ENCODE measurements at places on chromosomes 2 and 18.

DNA sequence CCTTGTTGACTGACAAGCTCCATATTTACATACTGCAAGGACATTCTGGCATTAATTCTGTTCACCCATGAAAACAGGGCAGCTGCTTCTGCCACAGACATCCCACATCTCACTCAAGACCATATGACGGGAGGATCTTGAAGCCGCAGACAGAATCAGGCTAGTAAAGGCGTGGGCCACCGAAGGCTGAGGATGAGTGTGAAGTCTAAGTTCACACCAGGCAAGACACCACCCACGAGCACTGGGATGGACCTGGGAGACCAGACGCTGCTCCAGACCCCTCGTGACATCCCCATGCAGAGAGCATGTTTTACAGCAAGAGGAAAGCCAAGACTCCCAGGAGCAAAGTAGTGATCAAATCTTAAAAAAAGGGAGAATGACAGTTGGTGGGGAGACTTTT, 3.2 kb downstream of the FHL2 start:
- DNase-seq: no peak

GRCh38 chr2:65357095-65357958, 75.1 kb downstream of the SPRED2 start:
- DNase-seq: no peak

- DNase-seq: no peak
These were observed 39.2 kb downstream of the GREB1 start for GRCh38 chr2:11572996-11573395.

DNA sequence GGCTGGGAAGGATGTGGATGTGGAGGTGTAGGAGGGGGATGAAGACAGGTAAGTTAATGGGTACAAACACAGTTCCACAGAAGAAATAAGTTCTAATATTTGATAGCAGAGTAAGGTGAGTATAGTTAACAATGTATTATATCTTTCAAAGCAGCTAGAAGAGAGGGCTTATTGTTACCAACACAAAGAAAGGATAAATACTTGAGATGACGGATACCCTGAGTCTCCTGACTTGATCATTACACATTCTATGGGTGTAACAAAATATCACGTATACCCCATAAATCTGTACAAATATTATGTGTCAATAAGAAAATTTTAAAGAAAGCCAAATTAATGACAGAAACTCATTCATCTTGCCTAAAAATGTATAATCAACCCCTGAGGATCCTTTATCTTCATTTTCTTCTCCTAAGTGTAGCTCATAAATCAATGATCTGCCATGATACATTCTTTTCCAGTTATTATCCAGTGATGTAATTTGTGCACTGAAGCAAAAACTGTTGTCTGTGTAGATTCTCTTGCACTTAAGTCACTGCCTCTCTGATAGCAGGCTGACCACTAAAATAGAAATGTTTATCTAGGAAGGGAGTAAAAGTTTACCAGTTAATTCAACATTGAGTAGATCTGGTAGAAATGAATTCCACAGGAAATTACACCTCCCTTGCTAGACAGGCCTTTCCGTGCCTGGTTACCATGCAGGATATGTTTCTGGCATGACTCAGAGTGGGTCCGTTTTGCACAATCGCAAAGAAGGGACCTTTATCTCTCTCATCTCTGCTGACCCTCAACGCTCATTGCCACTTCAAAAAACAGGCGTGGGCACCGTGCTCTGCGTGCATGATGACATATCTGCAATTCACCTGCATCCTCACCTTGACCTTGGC, 249.7 kb upstream of the NCKAP5 start:
- DNase-seq: peak; percentile 100

- peak; percentile 87 for DNase-seq
These were observed 48.4 kb downstream of the NPPC start for GRCh38 chr2:231877533-231878456.

GRCh38 chr2:116820986-116821385, 993.5 kb upstream of the DDX18 start:
- DNase-seq: no peak

DNA sequence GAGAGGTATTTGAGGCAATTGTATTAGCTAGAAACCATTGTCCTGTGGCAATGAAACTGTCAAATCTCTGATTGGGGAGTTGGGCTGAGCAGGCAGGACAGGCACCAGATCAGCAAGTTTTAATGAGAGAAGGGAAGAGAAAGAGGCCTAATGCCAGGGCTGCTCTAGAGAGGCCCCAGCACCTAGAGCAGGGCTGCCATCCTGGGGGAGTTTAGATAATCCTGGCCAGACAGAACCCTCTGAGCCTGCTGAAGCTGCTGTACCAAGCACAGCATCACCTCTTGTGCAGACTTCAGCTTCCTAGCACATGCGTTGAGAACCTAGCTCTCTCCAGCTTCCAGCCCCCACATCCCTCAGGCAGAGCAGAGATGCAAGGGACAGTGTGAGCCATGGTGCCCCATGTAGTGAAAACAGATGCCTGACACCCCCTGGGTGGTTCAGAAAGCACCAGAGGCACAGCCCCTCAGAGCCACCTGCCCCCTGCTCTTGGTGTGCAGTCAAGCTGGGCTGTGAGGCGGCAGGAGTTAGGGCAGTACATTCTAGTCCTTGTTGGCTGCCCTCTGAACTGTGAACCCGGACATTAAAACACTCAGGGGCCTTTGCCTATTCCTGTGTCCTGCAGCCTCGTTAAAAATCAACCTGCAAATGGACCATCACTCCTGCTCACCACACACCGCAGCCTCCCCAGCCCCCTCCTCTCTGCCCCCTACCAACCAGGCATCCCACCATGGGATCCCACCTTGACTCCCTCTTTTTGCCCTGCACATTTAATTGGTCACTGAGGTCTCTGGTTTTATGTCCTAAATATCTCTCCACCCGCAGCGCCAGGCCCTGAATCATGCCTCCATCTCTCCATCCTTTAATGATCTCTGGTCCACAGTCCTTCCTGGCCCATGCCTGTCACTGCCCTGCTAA, 52.7 kb downstream of the ADD2 start:
- no peak for DNase-seq

- no peak for DNase-seq
These were observed 377.4 kb upstream of the DSEL start for GRCh38 chr18:67893916-67894315.

DNA sequence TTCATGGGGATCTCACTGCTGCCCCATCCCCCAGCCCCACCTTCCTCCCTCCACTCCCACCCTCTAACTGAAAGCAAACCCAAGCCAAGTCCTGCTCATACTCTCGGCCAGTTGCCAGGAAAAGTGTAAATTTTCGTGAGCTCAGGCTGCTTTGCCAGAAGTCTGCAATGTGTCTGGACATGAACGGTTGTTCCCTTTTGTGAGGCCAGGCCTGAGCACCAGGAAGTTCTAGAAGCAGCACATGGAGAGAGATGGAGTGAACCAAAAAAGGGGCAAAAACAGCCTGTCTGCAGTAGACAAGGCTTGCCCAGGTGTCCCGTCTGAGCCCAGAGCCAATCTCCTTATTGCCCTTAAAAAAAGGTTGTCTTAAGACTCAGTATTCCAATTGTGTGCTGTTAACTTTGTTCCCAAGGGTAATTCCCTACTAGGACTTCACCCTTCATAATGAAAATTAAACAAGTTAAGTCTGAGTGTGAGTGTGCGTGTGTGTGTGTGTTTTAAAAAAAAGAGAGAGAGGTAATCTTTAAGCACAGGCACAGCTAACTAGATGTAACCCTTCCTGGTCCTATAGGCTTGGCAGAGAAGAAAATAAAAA, 247.1 kb downstream of the BCL11A start:
- no peak for DNase-seq

GRCh38 chr2:98474979-98475632, 30.4 kb downstream of the INPP4A start:
- DNase-seq: no peak

- DNase-seq: no peak
These were observed 57.8 kb upstream of the LMAN1 start for GRCh38 chr18:59416818-59417217.

DNA sequence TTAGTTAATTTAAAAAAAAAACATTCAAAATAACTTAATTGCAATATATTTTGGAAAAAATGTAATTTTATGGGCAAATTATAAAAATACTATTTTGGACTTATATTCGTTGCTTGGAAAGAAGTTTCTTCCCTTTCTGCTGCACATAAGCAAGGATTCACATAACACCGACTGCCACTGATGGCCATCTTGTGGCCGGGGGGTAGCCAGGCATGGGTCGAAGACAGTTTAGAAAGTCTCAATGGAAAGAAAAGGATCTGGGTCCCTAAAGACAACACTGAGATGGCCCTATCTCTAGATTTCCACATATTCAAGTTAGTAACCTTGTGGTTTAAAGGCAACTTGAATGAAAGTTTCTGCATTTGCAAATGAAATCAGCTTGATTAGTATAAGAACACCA, 318.6 kb downstream of the AKAIN1 start:
- DNase-seq: no peak

DNA sequence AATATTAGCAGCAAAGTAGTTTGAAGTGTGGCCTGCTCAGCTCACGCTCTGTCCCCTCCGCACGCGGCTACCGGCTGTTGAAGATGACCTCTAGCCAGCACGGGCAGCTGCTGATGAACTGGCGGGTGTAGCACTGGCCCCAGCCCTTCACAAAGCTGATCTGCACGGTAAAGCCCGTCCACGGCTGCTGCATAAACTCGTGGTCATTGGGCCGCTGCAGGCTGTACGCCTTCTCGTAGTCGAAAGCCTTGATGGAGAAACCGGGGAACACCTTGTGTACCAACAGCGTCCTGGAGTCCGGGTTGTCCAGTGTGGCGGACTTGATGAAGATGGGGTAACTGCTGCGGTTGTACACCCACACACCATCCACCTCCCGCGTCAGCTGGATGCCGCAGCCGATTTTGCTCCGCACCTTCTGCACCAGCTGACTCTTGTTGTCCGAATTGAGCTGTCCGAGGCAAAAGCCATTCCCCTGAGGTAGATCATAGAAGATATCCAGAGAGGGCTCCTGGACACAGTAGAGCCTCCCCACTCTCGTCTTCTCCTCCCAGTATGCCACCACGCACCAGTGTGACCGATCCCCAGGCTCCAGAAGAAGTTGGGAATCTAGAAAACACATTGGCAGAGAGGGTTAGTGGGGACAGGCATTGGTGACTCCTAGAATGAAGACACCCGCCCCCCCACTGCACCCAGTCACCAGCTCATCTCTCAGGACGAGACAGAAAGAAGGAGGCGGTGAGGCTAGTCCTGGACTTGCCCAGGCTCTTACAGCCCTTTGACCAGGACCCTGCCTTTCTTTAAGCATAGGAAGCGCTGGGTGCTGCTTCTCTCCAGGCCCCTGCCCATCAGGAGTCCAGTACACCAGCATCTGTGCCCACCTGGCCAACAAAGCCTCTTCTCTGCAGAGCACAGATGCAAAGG, 29.2 kb downstream of the SMAD7 start:
- peak; percentile 2 for DNase-seq

DNA sequence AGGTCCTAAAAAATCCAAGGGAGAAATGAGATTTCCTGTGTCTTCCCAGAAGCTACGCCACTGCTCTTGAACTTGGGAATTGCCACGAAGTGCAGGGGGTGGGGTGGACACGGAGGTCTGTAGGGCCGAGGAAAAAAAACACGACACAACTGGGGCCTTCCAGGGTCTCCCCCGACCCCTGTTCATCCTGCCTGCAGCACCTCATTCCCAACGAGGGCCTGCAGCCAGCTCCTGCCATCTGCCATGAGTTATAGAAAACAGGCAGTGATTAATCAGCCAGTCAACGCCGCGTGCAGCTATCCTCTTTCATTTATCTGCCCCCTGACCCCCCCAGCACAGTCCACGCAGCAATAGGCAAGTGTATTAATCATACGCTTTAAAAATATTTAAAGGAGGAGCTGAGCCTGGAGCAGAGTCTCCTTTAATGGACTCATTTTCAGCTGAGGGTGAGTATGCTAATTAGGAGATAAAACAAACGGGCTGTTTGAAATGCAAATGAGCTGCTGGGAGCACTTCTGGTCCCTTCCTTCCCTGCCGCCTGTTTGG, 209.9 kb downstream of the TFCP2L1 start:
- DNase-seq: peak; percentile 98

- DNase-seq: no peak
These were observed 139.9 kb downstream of the MYT1L start for GRCh38 chr2:2191110-2191707.

GRCh38 chr2:88580088-88580487, 47.2 kb downstream of the EIF2AK3 start:
- no peak for DNase-seq

DNA sequence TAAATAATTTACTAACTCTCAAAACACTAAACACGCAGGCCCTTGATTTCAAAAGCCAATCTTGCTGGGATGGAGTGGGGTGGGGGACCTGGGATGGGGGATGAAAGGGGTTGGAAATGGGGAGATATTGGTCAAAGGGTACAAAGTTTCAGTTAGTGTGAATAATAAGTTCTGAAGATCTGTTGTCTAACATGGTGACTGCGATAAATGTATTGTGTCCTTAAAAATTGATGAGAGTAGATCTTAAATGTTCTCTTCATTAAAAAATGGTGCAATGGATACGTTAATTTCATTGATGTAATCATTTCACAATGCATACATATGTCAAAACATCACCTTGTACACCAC, 505 bp upstream of the ACYP2 start:
- no peak for DNase-seq

- peak; percentile 94 for DNase-seq
These were observed 50.2 kb upstream of the DTNA start for GRCh38 chr18:34659579-34660517.

GRCh38 chr2:167980439-167980838, 267.0 kb downstream of the STK39 start:
- DNase-seq: no peak

DNA sequence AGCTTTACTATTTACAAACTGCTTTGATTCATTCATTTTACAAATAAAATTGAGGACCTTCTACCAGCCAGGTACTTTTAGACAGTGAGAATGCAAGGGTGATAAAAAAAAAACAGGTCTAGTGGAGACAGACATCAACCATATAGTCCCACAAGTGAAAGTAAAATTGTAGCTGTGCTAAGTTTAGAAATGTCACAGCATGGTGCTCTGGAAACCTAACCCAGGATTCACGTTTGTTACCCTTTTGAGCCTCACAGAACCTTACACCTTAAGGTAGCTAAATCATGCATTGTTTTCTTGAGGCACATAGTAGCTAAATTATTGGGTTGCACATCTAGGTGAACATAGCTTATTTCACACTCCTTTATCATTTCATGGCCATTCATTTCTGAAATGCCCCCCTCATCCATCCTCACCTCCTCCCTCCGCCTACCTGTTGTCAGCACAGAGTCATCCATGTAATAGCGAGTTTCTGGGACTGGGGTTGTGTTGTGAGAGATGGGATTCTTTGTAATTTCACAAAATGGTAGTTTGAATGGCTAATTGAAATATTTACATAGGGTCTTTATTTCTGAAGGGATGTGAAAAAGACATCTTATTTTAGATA, 7.1 kb downstream of the MTA3 start:
- DNase-seq: no peak

DNA sequence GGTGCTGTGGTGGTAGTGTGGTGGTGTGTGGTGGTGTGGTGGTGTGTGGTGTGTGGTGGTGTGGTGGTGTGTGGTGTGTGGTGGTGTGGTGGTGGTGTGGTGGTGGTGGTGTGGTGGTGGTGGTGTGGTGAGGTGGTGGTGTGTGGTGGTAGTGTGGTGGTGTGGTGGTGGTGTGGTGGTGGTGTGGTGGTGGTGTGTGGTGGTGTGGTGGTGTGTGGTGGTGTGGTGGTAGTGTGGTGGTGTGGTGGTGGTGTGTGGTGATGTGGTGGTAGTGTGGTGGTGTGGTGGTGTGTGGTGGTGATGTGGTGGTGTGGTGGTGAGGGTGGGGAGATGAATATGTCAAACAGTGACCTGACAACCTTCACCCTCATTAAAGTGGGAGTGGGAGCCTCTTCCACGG, 55.6 kb upstream of the DLGAP1 start:
- DNase-seq: no peak

GRCh38 chr2:102321941-102322719, 10.8 kb downstream of the IL1RL1 start:
- DNase-seq: no peak

Measured in kidney tubule cell (primary cell).